ENCODE measurements at places on chromosomes 16 and 17. TPM values are rescaled to one million over a fixed set of nuclear protein-coding genes. Genes with fewer than 3 reads are reported as not detected.
A peak's percentile ranks its signal among the peaks of the same experiment; 100 is the strongest.

GRCh38 chr17:62753562-62753961 is 54.6 kb downstream of the MARCHF10 start:
- no peak for DNase-seq

Gene CNTNAP1
- 6.7 TPM for total RNA-seq

DNA sequence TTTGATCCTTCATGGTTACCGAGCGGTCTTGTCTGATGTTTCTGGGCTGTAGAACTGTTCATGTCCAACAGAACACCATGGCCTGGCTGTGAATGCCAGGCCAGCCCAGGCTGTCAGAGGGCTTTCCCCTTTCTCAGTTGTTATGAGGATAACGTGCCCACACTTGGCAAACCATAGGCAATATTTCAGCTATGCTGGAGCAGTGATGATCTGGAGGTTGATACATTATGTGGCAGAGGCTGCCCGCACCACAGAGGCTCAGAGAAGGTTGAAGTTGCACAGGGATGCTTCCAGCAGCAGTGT is 92.9 kb downstream of the C16orf78 start:
- DNase-seq, result no peak

Gene LPO
- total RNA-seq, result not detected

GRCh38 chr16:50400312-50400966 is 31.7 kb upstream of the BRD7 start:
- no peak for DNase-seq

GRCh38 chr16:60328152-60328551 is 1594.0 kb upstream of the GOT2 start:
- no peak for DNase-seq

DNA sequence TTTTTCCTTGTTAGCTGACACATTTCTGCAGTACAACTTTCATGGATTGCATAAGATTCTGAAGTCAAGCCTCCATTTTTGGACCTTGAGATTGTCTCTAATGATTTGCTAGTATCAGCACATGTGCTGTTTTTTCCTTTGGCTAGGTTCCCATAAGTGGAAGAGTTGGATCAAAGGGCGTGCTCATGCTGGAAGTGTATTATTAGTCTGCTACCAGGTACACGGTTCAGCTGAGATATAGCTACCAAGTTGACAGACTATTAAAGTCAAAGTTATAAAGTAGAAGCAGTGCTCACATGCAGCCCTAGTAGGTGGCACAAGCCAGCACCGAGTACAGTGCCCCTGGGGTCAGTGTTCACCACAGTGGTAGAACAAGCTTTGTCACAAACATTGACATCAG is 3.2 kb downstream of the FAHD1 start:
- DNase-seq, result no peak

Gene RASD1
- 2.6 TPM for total RNA-seq

GRCh38 chr17:46143827-46144236 is 49.4 kb downstream of the KANSL1 start:
- DNase-seq, result no peak

Gene TMED6
- not detected for total RNA-seq

DNA sequence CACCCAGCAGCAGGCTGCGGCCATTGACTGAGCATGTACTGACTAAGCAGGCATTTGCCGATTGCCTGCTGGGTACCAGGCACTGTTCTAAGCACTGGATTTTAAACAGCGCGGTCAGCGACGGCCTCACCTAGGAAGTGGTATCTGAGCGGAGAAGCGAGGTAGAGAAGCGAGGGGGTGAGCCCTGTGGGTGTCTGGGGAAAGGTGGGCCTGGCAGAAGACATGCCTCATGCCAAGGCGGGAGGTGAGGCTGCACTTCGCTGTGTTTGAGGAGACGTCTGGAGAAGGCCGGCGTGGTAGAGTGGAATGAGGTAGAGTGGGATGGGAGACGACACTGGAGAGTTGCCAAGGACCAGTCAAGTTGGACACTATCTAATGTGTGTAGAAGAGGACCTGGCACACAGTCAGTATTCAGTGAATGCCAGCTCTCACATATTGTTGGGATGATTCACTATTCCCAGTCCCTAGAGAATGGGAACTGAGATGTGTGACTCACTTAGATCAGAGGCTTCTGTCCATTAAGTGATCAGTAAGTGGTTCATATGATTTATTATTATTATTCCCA is 14.4 kb downstream of the SYCE1L start:
- DNase-seq, result peak; percentile 93

- no peak for DNase-seq
Measured at GRCh38 chr17:5683241-5683640, 98.9 kb upstream of the NLRP1 start.

GRCh38 chr16:30350134-30350871 is 4.8 kb downstream of the CD2BP2 start:
- DNase-seq, result peak; percentile 61

DNA sequence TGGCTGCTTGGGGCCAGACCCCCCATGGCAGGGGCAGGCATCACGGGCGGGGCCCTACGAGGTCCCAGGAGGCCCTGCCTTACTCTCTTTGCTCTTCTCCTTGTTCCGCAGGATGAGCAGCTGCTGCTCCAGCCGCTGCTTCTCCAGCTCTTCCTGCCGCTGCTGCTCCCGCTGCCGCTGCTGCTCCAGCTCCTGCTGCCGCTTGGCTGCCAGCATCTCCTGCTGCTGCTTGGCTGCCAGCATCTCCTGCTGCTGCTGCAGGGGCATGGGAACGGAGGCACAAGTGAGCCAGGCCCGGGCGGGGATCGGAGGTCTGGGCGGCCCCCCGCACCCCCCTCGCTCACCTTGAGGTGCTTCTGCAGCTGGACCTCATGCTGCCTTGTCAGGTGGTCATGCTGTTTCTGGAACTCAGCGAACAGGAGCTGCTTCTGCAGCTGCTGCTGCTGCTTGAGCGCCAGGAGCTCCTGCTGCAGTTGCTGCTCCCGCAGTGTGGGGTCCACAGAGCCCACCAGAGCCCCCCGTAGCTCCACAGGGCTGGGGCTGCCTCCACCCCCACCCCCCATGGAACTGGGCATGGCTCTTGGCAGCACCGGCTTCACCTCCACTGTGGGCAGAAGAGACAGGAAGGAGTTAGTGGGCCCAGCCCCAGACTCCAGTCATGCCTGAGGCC is 22.8 kb downstream of the G6PC3 start:
- no peak for DNase-seq

- no peak for DNase-seq
Measured at GRCh38 chr16:74249846-74250245, 46.8 kb upstream of the PSMD7 start.

- no peak for DNase-seq
Measured at GRCh38 chr16:13348416-13348815, 447.0 kb downstream of the SHISA9 start.

Gene CMTM2
- not detected for total RNA-seq

Gene PRAC2
- total RNA-seq, result not detected

Data from lung microvascular endothelial cell (primary cell).